ENCODE measurements at places on chromosomes 6 and 20.

DNA sequence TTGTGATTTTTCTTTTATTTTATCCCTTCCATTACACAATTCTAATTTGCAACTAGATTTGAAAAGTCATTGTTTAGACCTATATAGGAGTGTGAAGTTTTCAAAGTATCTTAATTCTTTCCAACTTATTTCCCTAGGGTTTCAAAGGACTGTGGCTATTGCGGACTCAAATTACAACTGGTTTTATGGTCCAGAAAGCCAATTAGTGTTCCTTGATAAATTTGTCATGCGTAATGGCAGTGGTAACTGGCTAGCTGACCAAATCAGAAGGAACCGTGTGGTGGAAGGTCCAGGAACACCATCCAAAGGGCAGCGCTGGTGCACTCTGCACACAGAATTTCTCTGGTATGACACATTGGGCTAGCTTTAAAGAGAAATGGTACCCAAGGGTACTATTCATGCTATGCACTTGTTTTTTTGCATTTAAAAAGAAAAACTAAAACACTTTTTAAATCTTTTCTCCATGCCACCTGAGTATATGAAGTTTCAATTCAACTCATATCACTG lies 27.9 kb upstream of the CALHM6 start:
- DNase-seq, result no peak

- no peak for DNase-seq
Measured at GRCh38 chr6:2125158-2125557, 120.2 kb downstream of the GMDS start.

DNA sequence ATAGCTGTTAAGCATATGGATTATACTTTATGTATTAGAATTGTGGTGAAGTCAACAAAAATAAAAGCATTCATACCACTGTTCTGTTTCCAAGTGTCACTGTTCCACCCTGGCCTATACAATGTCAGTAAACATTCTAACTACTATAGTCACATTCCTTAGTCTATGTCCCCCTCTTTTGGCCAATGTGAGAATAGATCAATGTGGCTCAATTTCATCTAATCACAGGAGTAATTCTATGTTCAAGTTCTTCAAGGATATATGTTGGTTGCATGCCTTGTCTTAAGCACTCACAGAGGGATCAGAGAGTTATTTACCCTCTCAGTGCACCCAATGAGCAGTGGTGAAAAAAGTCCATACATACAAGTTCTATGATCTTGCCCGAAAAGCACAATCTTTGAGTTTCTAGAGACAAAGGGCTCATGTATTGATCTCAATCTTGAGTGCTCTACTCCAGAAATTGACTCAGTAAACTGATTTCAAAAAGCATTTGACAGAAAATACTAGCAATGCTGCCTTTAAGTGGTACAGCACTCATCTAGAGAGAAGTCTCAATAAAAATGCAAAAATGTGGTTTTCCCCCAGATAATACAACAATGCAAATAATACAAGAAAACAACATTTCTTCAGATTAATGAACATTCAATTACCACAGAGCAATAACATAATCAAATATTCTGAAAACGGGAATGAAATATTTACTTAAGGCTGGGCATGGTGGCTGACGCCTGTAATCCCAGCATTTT lies 16.5 kb downstream of the SMLR1 start:
- no peak for DNase-seq

DNA sequence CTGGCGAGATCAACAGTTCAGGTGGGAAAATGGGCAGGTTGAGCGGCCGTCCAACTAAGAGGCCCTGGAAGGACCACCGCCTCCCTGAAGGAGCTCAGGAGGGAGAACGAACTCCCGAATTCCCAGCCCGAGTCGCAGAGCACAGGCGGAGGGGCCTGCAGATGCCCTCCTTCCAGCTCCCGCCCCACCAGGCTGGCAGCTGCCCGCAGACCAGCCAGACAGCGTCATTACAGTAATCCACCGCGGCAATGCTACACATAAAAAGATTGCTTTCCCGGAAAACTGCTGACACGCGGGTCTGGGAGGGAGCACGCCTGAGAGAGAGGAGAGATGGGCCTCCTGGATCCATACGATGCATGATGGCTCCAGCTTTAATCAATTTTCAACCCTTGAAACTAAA lies 30.5 kb upstream of the SLCO4A1 start:
- DNase-seq, result no peak

- DNase-seq, result no peak
Measured at GRCh38 chr20:53894707-53895384, 175.5 kb downstream of the BCAS1 start.

Measured in NCI-H2081 treated with DMSO at 0.1 percent for 48 hours (cell line).